ENCODE measurements at places on chromosomes 6 and 20. TPM values are rescaled to one million over a fixed set of nuclear protein-coding genes. Genes with fewer than 3 reads are reported as not detected.

DNA sequence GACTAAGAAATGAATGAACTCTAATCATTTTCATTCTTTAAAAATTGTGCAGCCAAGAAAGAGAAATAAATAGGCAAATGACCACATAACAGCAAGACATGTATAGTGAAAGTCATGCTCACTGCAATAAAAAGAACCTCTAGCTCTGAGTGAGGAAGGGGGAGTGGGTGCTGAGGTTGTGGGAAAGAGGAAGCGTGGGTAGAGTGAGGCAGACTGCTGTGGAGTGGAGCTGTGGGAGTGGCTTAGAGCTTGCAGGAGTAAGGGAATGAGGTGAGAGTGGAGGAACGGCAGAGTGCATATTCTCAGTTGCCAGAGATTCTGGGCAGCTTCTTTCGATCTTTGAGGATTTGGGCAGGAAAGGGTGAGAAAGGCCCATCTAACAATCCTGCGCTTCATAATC is 10.4 kb downstream of the DEFB129 start:
- H3K27me3 ChIP-seq: no peaks in the 10 kb centered on the region
- H3K4me3 ChIP-seq: peak overlapping the region; percentile 19
- peaks cover 20% of the 10 kb centered on the region for H3K4me1 ChIP-seq
- DNase-seq: no peak
- no peaks in the 10 kb centered on the region for H3K36me3 ChIP-seq

The BMP6 gene
- total RNA-seq: not detected

The ADGRB3 gene
- not detected for total RNA-seq

GRCh38 chr6:39821742-39822532 is 29.8 kb downstream of the DAAM2 start:
- H3K4me3 ChIP-seq: no peak overlapping the region
- no peak for DNase-seq
- H3K4me1 ChIP-seq: no peaks in the 10 kb centered on the region
- no peaks in the 10 kb centered on the region for H3K36me3 ChIP-seq

The SUMO4 gene
- total RNA-seq: 6.8 TPM

DNA sequence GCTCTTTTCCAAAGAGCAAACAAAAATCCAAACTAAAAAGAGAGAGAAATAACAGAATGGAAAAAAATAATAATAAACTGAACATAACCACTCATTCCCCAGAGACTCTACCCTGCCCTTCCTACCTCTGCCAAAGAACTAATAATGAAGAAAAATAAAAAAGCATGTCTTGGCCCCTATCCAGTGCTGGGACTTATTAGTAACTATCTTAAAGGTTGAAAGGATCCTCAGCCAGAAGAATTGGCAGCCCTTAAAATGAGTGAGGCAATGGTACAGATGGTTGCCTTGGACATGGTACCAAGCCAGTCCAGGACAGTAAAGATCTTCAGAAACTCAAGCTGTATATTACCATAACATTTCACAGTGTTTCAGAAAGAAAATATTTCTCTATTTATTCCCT is 279.3 kb downstream of the HACE1 start:
- no peaks in the 10 kb centered on the region for H3K27me3 ChIP-seq
- DNase-seq: no peak
- H3K27ac ChIP-seq: no peak overlapping the region
- no peaks in the 10 kb centered on the region for H3K36me3 ChIP-seq
- no peaks in the 10 kb centered on the region for H3K4me1 ChIP-seq

GRCh38 chr20:40181676-40182075 is 507.4 kb downstream of the MAFB start:
- no peak for DNase-seq
- no peaks in the 10 kb centered on the region for H3K36me3 ChIP-seq
- H3K4me1 ChIP-seq: no peaks in the 10 kb centered on the region
- no peak overlapping the region for H3K27ac ChIP-seq
- H3K4me3 ChIP-seq: no peak overlapping the region
- H3K27me3 ChIP-seq: no peaks in the 10 kb centered on the region

GRCh38 chr6:144036064-144036834 is 28.2 kb upstream of the PLAGL1 start:
- no peak for DNase-seq
- H3K4me3 ChIP-seq: no peak overlapping the region
- H3K27ac ChIP-seq: no peak overlapping the region
- H3K27me3 ChIP-seq: no peaks in the 10 kb centered on the region

GRCh38 chr20:52704553-52704952 is 267.6 kb upstream of the TSHZ2 start:
- H3K27me3 ChIP-seq: no peaks in the 10 kb centered on the region
- DNase-seq: no peak
- H3K4me3 ChIP-seq: no peak overlapping the region
- no peaks in the 10 kb centered on the region for H3K36me3 ChIP-seq
- no peak overlapping the region for H3K27ac ChIP-seq

The SLC12A5 gene
- not detected for total RNA-seq

DNA sequence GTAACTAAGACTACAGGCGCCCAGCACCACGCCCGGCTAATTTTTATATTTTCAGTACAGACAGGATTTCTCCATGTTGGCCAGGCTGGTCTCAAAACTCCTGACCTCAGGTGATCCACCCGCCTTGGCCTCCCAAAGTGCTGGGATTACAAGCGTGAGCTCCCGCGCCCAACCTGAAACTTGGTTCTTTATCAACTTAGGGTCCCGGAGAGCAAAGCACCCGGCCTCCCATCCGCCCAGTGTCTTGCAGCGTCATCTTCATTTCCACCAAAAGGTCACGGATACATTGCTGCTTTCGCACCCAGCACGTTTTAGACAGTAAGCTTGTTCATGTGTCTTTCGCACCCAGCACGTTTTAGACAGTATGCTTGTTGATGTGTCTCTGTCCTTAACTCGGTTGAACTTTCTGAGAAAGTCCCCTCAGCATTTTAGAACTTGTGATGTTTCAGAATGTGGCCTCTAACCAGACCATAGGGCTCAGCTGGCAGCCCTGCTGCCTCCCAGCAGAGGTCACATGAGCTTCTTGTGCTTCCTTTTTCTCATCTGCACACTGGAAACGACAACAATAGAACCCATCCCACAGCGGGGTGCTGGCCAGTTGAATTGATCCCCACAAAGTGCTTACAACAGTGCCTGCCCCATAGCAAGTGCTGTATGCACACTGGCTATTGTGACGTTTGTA is 48.8 kb downstream of the PRR18 start:
- no peaks in the 10 kb centered on the region for H3K27me3 ChIP-seq
- H3K36me3 ChIP-seq: no peaks in the 10 kb centered on the region
- DNase-seq: no peak
- peaks cover 30% of the 10 kb centered on the region for H3K4me1 ChIP-seq

The TSPO2 gene
- total RNA-seq: not detected

The POLR1C gene
- total RNA-seq: 47.7 TPM

The SOX18 gene
- total RNA-seq: not detected

GRCh38 chr20:44651684-44652423 is at the start of gene ADA:
Gene ADA, minus strand, starts transcription at chr20:44651699. Its CDS starts 92 bp downstream, at chr20:44651607.
- H3K27ac ChIP-seq: peak within 1 kb of the TSS; percentile 72
- H3K4me3 ChIP-seq: peak within 1 kb of the TSS; percentile 76
- peaks cover 52% of the 10 kb centered on the region for H3K4me1 ChIP-seq

DNA sequence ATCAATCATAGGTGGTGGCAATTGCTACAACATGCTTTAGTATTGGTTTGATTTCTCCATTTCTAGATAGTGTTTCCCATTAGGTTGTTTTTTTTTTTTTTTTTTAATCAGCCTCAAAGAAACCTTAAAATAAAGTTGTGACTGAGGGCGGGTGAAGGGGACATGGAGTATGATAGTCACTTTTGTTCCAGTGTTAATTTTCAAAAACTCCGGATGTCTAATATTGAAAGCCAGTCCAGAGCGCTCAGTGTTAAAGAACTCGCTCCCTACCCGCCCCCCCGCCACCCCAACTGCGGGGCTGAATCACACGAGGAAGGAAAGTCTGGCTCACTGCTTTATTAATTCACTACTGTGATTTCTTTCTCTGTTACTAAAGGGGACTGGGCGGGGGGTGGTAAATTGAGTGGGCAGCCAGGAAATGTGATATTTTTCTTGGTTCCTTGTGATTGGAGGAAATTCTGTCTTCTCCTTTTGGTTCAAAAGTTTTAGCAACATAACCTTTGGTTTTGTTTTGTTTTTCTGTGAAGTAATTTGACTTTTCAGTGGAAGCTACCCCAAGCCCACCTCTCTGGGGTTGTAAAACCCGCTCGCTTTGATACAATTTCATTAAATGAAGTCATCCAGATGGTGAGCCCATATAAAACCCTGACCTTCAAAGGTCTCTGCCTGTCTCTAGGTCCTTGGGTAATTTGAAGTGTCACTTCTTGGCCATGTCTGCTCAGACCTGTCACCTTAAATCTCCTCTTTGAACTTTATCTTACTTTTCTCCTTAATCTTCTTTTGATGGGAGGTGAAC is 38.0 kb downstream of the TNFAIP3 start:
- peaks cover 15% of the 10 kb centered on the region for H3K4me1 ChIP-seq
- no peak overlapping the region for H3K4me3 ChIP-seq
- no peaks in the 10 kb centered on the region for H3K36me3 ChIP-seq
- no peak overlapping the region for H3K27ac ChIP-seq

The ANKRD6 gene
- 5.8 TPM for total RNA-seq

GRCh38 chr20:57724610-57725405 is 15.0 kb upstream of the PMEPA1 start:
- H3K4me3 ChIP-seq: no peak overlapping the region
- H3K27ac ChIP-seq: no peak overlapping the region
- no peaks in the 10 kb centered on the region for H3K36me3 ChIP-seq
- DNase-seq: no peak
- no peaks in the 10 kb centered on the region for H3K4me1 ChIP-seq

GRCh38 chr6:13836170-13836569 is 21.8 kb upstream of the MCUR1 start:
- no peaks in the 10 kb centered on the region for H3K36me3 ChIP-seq
- H3K27me3 ChIP-seq: no peaks in the 10 kb centered on the region
- no peaks in the 10 kb centered on the region for H3K4me1 ChIP-seq
- no peak overlapping the region for H3K4me3 ChIP-seq
